ENCODE measurements at places on chromosomes 3 and 15. TPM values are rescaled to one million over a fixed set of nuclear protein-coding genes. Genes with fewer than 3 reads are reported as not detected.

Gene GOLGA8M
- not detected for total RNA-seq

Gene LDHAL6B
- not detected for total RNA-seq

Gene SLC6A20
- total RNA-seq: not detected

Gene SLC6A1
- not detected for total RNA-seq

Gene ZNF654
- 15.9 TPM for total RNA-seq

Gene GPR171
- not detected for total RNA-seq

Gene ATP1B3
- 102 TPM for total RNA-seq

Gene TMEM207
- total RNA-seq: not detected

Gene RLBP1
- total RNA-seq: not detected

Gene GPR149
- not detected for total RNA-seq

Gene RFT1
- 14.3 TPM for total RNA-seq

Gene ATP10A
- total RNA-seq: 0.97 TPM

Gene SYNPR
- not detected for total RNA-seq

Gene CIDEC
- total RNA-seq: 0.18 TPM

Measured in cardiac atrium fibroblast (primary cell).